ENCODE measurements at places on chromosomes 11 and 22. TPM values are rescaled to one million over a fixed set of nuclear protein-coding genes. Genes with fewer than 3 reads are reported as not detected.

The FAM83F gene
- 0.09 TPM for polyA plus RNA-seq

The TMPRSS5 gene
- 0.07 TPM for polyA plus RNA-seq

The PHF21B gene
- 1.5 TPM for polyA plus RNA-seq

The CPSF7 gene
- 79.2 TPM for polyA plus RNA-seq

The OR6T1 gene
- not detected for polyA plus RNA-seq

The RFPL1 gene
- not detected for polyA plus RNA-seq

The LARGE2 gene
- 13.0 TPM for polyA plus RNA-seq

The MS4A7 gene
- polyA plus RNA-seq: 17.5 TPM

The KDELR3 gene
- polyA plus RNA-seq: 10.2 TPM

The DUSP8 gene
- 3.4 TPM for polyA plus RNA-seq

DNA sequence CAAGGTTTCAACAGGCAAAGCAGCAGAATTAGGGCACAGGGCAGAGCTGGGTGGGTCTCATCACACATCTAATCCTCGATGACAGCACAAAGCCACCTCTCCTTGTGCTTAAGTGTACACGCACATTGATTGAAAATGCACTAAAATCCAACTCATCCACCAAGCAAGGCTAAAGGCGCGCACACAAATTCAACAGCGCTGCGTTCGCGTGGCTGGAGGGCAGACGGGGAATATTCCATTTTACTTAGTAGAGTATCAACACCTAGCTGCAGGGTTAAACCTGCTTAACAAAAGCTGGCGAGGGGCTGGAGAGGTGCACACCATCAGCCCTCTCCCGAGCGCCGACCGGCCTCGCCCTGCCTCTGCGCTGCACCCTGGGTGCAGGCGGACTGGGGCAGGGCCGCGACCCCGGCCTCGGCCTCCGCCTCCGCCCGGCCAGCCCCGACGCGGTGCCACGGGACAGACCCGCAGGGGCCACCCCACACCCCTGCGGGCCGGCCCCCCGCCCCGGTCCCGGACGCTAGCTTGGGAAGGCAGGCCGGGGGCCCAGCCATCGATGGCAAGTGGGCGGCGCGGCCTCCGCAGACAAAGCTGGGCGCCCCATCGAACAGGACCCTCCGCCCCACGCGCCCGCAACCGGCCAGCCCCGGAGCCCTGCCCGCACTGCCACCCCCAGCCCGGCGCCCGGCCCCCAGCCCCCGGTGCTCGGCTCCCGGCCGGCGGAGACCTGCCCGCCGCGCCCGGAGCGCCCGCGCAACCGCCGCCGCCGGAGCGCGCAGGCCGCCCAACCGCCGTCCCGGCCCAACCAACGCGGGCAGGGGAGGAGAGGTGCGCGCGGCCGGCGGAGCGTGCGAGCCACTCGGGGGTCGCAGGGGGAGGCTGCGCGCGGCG, 929 bp downstream of the PRDM10 start:
- peak; percentile 35 for DNase-seq

DNA sequence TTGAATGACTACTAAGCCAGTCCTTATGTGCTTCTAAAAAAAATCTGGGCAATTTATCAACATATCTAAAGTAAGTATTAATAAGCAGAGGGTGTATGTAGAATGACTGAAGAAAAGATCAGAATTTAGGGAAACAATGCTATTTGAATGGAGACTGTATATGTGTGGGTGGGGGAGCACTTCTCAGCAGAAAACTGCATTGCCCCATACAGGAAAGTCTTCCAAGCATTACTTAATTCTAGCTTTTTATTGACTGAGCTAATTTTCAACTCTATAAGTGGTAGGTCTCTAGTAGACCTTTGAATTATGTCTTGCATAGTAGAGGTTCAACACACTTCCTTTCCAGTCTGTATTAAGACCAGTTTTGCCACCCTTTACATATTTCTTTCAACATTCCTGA, 41.7 kb downstream of the CASP12 start:
- no peak for DNase-seq

DNA sequence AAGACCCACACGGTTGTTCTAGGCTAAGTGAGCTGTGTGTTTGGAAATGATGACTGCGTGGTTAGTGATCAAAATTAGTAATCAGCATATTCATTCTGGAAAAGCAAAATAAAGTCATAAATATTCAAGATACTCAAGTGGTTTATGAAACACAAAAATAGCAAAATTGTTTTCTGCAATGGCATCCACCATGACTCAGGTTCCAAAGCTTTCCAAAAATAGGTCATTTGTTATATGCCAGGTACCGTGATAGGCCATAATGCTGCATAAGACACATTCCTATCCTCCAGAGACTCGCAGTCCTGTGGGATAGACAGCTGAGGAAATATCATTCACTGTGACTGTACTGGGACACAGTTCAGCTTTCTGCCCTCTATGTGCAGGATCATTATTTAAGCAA, 2.4 kb upstream of the ATL3 start:
- DNase-seq: no peak

DNA sequence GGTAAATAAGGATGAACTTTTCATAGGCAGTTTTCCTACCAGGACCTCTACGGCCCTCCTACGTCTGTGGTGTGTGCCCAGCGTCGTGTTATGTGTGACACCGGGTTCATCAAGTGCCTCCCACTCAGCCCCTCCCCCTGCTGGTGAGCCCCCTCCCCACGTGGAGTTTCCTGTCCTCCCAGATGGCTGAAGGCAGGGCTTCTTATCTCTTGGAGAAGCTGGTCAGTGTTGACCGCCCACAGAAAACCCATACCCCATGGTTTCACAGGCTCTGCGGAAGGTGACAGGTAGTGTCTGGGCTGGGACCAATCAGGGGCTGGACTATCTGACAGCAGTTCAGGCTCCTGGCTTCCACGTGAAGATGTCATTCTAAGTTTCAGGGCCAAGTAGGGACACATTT, 393.5 kb downstream of the TBC1D22A start:
- DNase-seq: no peak

- no peak for DNase-seq
These were observed 36.7 kb downstream of the FLRT1 start for GRCh38 chr11:64072403-64072802.

DNA sequence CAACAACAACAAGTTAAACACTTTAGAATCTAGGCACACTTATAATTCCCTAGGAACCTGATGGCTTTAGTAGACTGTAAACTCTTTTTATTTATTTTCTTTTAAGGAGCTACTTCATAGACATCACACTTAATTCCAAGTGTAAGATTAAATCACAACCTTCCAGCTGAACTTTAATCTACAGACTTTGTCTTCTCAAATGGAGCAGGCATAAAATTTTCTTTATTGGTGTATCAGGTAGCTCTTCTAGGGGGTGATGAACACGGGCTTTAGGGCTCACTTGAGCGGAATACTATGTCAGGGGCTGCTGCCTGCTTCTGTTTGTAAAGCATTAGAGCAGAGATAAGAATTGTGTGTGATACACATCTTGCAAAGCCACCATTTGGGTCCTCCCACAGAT, 525.8 kb upstream of the FAT3 start:
- no peak for DNase-seq

DNA sequence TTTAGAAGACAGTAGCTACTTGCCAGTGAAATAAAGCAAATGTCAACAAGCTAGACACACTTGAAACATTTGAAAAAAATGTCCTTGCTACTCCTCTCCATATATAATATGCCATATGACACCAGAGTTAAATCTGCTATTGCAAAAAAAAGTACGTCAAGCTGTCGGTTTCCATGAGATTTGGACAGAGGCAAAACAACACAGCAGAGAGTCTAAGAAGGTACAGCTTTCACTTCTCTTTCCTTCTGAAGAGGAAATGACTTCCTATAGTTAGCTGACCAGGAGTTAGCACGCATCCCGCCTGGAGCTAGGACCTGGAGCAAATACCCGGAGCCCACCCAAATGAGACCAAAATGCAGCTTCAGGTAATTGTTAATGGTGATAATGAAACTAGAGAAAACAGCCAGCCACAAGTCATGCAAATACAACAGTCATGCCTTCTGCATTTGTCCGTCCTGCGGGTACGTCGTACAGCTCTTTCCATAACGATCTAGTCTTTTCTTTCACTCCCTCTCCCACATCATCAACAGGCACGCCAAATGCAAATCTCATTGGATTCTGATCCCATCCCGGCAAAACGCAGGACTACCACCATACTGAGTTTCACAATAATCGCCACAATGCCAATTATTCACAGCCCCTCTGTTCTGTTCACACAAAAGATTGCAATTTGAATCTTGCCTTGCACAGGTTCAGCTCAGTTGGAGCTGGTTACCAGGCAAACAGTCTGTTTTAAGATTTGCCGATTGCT, 395.0 kb upstream of the CCDC90B start:
- no peak for DNase-seq

DNA sequence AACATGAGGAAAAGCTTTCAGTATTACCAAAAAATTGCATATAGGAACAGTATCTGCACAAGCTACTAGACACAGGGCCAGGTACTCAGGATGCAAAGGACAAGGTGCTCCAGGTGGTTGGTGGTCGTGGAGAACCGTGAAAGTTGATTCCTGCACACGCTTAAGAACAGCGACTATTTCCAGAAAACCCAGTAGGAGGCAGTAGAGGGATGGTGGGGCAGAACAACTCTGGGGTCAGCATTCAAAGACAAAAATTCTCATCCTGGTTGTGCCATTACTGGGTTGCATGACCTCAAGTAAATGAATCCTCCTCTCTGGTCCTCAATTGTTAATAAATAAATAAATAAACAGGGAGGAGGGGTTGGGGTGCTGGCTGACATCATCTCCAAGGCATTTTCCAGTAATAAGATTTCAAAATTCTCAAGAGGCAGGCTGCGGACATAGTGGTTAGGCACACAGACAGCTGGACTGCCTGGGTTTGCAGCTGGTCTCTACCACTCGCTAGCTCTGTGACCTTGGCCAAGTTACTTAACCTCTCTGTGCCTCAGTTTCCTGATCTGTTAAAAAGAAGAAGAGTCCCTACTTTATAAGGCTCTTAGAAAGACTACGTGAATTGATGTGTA, 89.6 kb downstream of the ISX start:
- DNase-seq: no peak

GRCh38 chr22:49735411-49735900, 92.2 kb downstream of the BRD1 start:
- DNase-seq: peak; percentile 19

- DNase-seq: no peak
These were observed 9.6 kb upstream of the CD81 start for GRCh38 chr11:2367266-2368160.

- no peak for DNase-seq
These were observed 14.2 kb upstream of the TALDO1 start for GRCh38 chr11:733072-733471.

DNA sequence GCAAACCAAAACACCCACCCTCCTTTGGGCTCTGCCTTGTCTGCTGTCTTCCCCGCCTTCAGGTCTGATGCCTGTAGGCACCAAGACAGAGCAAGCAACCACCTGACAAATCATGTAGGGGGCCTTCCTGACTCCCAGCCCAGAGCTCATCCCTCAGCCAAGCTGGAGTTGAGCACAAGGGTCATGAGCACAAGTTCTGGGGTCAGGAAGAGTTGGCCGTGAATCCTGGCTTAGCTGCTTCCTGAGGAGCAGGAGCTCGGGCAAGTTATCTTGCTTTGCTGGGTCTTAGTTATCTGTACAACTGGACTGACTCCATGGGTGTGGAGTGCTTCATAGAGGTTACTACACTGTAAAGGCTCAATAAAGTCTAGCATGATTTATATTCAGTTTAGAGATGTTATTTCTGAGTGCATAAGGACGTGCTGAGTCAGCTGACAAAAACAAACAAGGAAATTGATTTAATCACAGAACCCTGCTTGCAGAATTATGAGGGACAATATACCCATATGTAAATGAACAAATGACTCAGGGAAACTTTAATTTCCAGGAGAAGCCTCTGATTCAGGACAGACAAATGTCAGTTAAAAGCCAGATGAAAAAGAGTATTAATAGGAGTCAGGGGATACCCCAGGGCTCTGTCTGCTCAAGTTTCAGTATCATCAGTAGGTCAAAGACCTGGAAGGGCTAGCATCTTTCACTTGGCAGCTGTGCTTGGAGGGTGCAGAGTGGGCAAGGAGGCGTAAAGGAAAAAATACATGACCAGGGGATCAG, 15.0 kb upstream of the APOA1 start:
- DNase-seq: no peak

DNA sequence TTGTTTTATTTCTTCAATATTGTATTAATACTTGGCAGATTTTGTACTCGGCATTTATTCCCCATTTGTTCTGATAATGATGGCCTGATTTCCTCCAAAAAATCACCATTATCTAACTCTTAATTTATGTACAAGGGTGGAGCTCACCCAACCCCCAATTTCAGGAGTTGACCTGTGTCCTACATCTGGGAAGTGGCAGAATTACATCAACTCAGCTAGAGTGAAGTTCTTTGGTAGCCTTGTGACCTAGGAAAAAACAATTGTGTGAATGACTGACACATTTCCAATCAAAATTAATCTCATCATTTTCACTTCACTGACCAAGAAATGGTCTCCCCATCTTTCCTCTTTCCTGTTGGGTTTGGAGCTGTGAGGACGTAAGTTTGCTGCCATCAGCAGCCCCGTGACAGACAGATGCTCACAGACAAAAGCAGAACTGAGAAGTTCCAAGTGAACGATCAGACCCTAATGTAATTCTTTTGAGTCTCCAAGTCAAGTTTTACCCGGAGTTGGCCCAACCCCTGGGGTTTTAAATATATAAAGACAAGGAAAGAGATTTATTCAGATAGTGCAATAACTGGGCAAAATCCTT, 16.6 kb upstream of the MS4A6E start:
- DNase-seq: peak; percentile 18

DNA sequence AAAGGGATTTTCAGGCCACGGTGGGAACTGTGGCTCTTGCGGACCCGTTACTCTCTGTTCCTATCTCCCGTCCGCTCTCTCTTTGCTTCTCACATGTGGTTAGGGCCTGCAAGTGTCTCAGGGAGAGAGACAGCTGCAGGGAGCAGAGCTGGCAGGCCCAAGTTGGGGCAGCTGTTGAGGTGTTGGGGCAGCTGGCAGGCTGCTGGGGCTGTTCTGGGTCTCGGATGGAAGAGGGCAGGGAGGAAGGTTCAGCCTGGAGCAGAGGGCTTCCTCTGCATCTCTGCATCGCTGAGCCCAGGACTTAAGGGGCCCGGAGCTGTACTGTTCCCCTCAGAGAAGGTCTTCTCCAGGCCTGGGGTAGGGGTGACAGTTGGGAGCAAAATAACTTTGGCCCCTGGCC, 2.6 kb upstream of the CNIH2 start:
- no peak for DNase-seq

- no peak for DNase-seq
These were observed 76.6 kb downstream of the FBLN1 start for GRCh38 chr22:45579306-45579705.

- DNase-seq: no peak
These were observed 51.8 kb downstream of the COMMD9 start for GRCh38 chr11:36237391-36237790.

GRCh38 chr11:12674571-12674935, 332 bp downstream of the TEAD1 start:
- DNase-seq: peak; percentile 42
